ENCODE measurements at places on chromosomes 3 and 15. TPM values are rescaled to one million over a fixed set of nuclear protein-coding genes. Genes with fewer than 3 reads are reported as not detected.

DNA sequence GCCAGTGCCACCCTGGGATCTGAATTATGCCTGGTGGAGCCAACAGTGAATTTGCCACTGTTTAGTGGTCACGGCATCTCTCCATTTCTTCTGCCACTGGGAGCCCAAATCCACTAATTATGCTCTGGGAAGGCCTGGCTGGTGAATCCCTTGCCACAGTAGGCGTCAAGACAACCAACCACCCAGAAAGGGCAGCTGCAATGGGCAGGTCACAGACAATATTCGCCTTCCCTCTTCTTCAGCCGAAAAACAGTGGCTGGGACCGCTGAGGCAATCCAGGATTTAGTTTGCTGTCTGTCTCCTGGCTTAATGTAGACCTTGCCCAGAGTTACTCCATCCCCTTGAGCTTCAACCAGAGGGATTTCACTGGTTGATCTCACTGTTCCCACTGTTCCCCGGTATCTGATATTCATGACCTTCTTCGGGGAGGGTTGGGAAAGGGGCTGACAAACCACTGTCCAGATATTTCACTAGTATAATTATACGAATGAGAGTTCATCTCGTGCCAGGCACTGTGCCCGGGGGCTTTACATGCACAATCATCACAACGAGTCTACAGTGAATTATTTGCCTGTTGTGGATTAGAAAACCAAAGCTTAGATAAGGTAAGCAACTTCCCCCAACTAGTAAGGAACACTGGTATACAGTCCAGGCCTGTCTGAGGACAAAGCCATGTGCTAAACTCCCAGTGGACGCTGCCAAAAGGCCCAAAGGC, 49.9 kb upstream of the RAB6B start:
- no peak overlapping the region for H3K4me3 ChIP-seq
- H3K4me1 ChIP-seq = no peaks in the 10 kb centered on the region
- H3K36me3 ChIP-seq = no peaks in the 10 kb centered on the region
- no peak for DNase-seq

DNA sequence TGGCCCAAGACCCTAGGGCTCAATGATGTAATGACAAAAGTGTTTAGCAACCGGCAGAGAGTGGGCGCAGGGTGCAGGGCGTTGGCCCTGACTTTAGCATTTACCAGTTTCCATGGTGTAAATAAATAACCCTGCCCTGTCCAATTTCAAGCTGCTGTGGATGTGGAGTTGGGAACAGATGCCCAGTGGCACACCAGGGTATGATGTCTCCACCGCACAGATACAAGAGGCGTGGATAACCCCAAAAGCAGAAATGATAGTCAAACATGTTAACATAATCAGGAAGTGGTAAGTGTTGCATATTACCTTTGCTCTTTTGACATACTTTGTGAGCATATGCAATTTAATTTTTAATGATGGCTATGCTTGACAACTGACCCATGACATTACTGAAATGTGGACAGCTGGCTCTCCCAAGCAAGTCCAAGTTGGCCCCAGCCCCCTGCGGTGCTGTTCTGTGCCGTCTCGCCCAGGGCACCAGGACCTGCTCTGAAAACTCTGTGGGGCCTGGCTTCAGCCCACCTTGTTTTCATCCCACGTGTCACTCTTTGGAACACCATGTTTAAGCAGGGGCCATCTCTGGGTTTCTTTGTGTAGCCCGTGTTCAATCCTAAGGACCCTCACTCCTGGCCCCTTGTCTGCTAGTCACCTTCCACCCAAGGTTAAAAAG, 10.8 kb upstream of the ANPEP start:
- H3K27ac ChIP-seq = no peak overlapping the region
- H3K36me3 ChIP-seq = no peaks in the 10 kb centered on the region
- H3K4me1 ChIP-seq = peaks cover 7% of the 10 kb centered on the region
- H3K27me3 ChIP-seq = no peaks in the 10 kb centered on the region

DNA sequence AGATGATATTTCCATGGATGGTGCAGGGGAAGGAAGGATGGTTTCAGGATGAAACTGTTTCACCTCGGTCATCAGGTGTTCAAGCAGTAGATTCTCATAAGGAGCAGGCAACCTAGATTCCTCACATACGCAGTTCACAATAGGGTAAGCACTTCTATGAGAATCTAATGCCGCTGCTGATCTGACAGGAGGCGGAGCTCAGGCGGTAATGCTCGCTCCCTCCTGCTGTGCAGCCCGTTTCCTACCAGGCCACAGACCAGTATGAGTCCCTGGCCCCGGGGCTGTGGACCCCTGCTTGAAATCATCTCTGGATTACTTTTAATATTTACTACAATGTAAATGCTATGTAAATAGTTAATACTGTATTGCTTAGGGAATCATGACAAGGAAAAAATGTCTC, 241.8 kb downstream of the ROBO2 start:
- H3K27ac ChIP-seq = no peak overlapping the region
- no peaks in the 10 kb centered on the region for H3K4me1 ChIP-seq
- no peak for DNase-seq

SLC27A2 gene
- total RNA-seq = 55.7 TPM

DNA sequence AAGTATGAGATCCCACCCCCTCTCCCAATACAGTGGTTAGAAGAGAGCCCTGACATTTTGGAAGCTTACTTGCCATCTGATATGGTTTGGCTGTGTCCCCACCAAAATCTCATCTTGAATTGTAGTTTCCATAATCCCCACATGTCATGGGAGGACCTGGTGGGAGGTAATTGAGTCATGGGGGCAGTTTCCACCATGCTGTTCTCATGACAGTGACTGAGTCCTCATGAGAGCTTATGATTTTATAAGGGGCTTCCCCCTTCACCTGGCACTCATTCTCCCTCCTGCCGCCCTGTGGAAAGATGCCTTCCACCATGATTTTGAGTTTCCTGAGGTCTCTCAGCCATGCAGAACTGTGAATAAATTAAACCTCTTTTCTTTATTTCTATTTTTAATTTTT, 28.8 kb upstream of the HES1 start:
- H3K4me3 ChIP-seq = no peak overlapping the region
- H3K36me3 ChIP-seq = no peaks in the 10 kb centered on the region
- peaks cover 2% of the 10 kb centered on the region for H3K4me1 ChIP-seq
- no peaks in the 10 kb centered on the region for H3K27me3 ChIP-seq
- H3K27ac ChIP-seq = no peak overlapping the region

- no peaks in the 10 kb centered on the region for H3K36me3 ChIP-seq
- no peak overlapping the region for H3K4me3 ChIP-seq
- no peaks in the 10 kb centered on the region for H3K27me3 ChIP-seq
- DNase-seq = no peak
- no peak overlapping the region for H3K27ac ChIP-seq
Measured at GRCh38 chr15:82140886-82141285, 95.1 kb upstream of the MEX3B start.

MME gene
- 1.4 TPM for total RNA-seq

AADACL2 gene
- not detected for total RNA-seq

SLC15A2 gene
- total RNA-seq = 3.1 TPM

- no peak overlapping the region for H3K27ac ChIP-seq
- no peaks in the 10 kb centered on the region for H3K27me3 ChIP-seq
- H3K4me1 ChIP-seq = no peaks in the 10 kb centered on the region
- no peak overlapping the region for H3K4me3 ChIP-seq
- no peaks in the 10 kb centered on the region for H3K36me3 ChIP-seq
Measured at GRCh38 chr15:96495386-96495785, 164.9 kb downstream of the NR2F2 start.

GRCh38 chr3:193970773-193971206, 165.2 kb upstream of the HES1 start:
- H3K27me3 ChIP-seq = no peaks in the 10 kb centered on the region
- no peaks in the 10 kb centered on the region for H3K4me1 ChIP-seq
- DNase-seq = no peak
- H3K36me3 ChIP-seq = no peaks in the 10 kb centered on the region
- no peak overlapping the region for H3K4me3 ChIP-seq

DNA sequence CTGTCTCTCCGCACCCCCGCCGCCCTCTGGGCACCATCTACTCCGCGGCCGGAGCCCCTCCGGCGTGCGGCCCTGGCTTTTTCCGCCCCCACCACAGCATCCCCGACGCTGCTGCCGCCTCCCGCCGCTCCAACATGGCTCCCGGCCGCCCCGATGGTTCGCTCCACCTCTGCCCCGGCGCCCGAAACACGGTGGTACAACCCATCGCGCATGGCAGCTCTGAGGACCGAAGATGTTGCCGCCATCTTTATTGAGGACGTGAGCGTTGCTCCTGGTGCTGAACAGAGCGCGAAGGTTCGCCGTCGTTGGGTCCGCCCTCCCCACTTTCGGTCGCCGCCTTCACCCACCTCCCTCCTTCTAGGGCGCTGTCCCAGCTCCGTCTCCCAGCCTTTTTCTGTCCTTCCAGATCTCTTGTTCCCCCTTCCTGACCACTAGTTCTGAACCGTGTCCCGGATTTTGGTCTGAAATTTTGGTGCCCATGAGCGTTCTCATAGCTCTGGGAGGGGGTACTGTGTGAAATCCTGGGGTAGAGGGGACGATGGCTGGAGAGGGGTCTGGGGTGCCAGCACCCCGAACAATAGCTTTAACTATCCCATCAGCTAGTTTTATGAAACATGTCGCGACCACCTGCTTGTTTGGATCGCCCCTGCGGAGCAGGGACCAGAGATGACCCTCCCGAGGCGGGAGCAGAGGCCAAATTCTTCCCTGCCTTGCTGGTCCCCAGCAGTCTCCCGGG, at the start of gene CELSR3:
CELSR3 (minus strand) TSS at position 134 of the 736 bp plus-strand sequence. CDS start 252 bp downstream, outside the sequence.
- no peaks in the 10 kb centered on the region for H3K36me3 ChIP-seq
- peaks cover 9% of the 10 kb centered on the region for H3K4me1 ChIP-seq
- peaks cover 22% of the 10 kb centered on the region for H3K27me3 ChIP-seq
- peak within 1 kb of the TSS; percentile 61 for H3K27ac ChIP-seq
- DNase-seq = peak; percentile 68
- H3K4me3 ChIP-seq = peak within 1 kb of the TSS; percentile 54

Data from colonic mucosa (tissue), 4 donors.